ENCODE measurements at places on chromosomes 7 and 10.
A peak's percentile ranks its signal among the peaks of the same experiment; 100 is the strongest.

DNA sequence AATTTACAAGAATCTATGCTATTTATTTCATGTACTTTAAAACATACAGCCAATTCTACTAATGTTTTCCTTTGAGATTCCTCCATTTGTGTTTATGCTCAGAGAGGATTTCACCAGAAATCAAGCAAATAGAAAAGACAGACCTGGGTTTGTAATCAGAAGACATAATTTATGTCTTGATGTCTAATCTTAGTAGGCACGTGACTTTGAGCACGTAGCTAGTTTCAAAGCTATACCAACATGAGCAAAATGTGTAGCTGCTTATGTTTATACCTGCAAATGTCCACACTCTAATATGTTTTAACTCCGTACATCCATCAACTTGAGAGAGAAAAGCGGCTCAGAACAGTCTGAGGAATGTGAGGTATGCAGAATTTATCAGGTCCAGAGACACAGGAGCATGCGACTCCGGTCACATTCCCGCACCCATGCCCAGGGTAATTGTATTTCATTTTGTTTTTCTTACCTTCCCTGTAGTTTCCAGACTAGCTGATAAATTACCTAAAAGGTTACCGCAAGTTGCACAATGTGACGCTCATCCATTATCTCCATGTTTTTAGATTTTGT lies 40.0 kb downstream of the SVOPL start:
- DNase-seq = peak; percentile 16

DNA sequence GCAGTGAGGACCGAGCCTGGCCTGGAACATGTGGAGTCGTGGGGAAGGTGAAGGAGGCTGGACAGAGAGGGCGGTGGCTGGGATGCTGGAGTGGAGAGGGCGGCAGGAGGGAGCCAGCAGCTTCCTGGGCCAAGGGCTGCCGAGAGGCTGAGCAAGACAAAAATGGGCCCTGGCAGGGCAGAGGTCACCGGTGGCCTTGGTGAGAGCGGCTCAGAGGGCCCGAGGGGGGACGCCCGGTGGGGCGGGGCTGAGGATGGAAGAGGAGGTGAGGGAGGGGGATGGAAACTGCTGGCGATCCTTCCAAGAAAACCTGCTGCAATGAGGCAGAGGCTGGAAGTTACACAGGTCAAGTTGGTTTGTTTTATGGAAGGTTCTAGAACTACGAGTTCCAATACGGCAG lies 69.5 kb downstream of the ELFN1 start:
- no peak for DNase-seq

GRCh38 chr10:74589226-74589673 lies 237.2 kb upstream of the KAT6B start:
- peak; percentile 90 for DNase-seq

DNA sequence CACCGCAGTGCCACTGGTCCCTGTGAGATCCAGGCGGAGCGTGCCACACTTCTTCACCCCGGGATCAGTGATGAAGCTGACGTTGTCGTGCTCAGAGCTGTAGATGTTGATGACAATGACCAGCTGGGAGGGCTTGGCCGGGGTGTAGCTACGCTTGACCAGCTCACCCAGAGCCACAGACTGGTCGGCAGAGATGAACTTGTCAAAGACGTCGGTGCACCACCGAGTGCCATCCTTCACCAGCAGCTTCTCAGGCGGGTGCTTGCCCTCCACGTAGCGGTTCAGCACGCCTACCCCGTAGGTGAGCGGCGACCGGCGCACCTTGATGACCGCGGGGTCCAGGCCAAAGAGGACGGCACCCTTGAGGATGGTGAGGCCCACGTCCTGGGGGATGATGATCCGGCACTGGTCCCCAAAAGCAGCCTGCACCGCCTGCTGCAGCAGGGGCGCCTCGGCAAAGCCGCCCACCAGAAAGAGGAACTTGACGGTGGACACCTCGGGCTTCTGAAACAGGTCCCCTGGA lies 54.2 kb downstream of the PNLIPRP2 start:
- no peak for DNase-seq

DNA sequence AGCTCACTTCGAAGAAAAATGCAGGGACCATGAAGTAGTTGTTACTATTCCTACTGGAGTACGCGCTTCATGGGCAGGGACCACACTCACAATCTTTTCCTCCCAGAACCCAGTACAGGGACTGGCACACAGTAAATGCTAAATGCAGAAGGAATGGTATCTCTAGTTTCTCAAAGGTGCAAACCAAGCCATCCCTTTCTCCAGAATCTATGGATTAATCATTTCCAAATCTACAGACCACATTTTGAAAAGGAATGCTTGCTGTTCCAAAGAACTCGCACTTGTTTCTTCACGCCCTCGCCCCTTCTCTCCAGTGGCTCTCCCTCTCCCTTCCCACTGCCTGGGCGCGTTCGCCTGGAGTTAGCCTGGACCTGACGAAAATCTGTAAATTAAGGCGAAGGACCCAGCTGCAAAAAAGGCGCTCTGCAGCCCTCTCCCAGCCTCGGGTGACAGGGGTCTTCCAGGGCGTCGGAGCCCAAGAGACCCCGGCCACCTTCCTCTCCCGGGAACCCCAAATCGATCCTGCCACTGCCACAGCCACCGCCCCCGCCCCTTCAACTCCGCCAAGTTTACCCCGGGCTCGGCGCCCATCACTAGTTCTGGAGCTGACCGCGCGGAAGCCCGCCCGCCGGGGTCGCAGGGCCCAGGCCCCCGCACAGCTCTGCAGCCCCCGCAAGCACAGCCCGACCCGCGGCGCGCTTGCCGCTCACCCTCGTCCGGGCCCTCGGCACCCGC lies 527 bp downstream of the PDIA4 start:
- peak; percentile 53 for DNase-seq

GRCh38 chr10:49594594-49594993 lies 15.5 kb upstream of the SLC18A3 start:
- DNase-seq = peak; percentile 49

- no peak for DNase-seq
Measured at GRCh38 chr7:3464900-3465622, 164.0 kb downstream of the SDK1 start.

DNA sequence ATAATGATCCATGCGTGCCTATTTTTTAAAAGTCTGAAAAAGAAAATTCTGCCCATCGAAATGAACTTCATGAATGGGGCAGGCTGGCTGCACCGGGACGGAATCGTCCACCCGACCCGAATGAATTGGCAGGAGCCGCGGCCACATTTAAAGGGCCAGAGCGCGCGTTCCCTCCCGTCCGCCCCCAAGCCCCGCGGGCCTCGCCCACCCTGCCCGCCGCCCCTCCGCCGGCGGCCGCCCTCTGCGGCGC lies 319 bp upstream of the GATA3 start:
- DNase-seq = no peak
